ENCODE measurements at places on chromosomes 12 and 14. TPM values are rescaled to one million over a fixed set of nuclear protein-coding genes. Genes with fewer than 3 reads are reported as not detected.

DNA sequence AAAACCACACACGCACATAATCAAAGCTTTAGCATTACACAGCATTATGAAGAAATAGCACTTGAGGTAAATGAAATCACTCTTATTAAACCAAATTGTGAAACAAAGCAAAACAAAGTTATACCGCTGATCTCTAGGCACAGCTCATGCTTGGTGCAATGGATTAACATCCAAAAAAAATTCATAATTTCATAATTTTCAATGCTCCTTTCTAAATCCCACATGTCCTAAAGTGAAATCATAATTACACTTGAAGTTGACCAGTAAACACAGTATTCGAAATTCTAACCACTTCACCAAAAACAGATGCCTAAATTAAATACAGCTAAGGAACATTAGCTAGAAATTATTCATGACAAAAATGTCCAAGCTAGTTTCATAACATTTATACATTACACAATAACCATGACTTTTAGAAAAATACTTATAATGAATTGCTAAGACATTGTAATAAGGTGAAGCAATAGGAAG lies 1.5 kb downstream of the MLH3 start:
- DNase-seq = no peak

DNA sequence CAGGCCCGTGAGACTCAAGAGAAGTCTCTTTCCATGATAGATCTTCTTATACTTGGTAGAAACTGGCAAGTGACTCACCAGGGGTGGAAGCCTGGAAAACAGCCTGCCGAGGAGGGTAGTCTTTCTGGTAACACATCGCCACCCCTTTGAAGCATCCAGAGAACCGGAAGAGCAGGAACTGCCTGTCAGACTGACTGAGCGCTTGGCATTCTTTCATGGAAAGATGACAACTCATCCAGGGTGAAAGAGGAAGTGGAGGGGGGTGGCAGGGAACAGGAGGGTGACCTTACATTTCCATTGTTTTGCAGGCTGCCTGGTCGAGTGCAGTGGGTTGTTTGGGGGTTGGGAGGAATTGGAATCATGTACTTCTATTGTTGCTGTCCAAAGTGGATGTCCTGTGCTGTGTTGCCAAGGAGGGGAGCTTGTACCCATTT lies 34.5 kb downstream of the PRKCH start:
- DNase-seq = no peak

The CLEC2A gene
- not detected for total RNA-seq

- DNase-seq = no peak
Observed at GRCh38 chr12:26789731-26790644, 43.0 kb downstream of the ITPR2 start.

GRCh38 chr12:55847603-55848291 lies 5.0 kb upstream of the MMP19 start:
- no peak for DNase-seq

DNA sequence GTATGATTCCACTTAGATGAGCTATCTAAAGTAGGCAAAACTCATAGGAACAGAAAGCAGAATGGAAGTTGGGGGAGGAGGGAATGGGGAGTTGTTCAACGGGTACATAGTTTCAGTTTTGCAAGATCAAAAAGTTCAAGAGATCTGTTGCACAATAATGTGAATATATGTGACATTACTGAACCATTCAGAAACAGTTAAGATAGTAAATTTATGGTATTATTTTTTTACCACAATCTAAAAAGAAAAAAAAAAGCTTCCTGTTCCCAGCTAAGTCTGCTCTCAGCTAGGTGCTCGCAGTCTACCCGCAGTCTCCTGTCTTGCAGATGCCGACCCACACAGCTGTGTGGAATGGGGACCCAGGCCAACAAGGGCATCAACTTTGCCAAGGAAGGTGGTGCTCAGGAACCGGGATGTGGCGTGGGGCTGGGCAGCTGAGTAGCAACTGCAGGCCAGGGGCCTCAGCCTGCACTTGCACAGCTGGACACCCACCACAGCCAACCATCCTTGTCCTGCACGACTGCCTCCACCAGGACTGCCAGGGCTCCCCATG lies 15.3 kb upstream of the ANO6 start:
- no peak for DNase-seq

DNA sequence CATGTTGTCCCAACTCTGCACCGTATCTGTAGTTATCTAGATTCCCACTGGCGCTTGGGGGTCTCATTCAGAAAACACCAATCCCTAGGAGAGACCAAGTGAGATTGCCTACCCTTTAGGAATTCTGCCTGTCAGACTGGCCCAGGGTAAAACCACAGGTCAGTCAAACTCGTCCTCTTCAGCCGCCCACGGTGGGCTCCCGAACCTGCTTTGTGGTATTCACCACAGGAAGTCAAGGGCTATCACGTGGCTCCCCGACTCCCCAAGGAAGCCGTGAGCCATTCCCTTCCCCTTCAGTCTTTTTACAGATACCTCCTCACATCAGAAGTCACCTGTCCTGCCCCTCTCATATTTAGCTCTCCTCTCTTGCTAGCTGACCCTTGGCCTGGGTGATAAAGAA lies 159.9 kb downstream of the EGLN3 start:
- DNase-seq = no peak

The ASB2 gene
- 16.6 TPM for total RNA-seq

- no peak for DNase-seq
Observed at GRCh38 chr12:107845226-107845979, 70.9 kb downstream of the ASCL4 start.

The LRFN5 gene
- total RNA-seq = 7.3 TPM

- DNase-seq = no peak
Observed at GRCh38 chr12:46892887-46893286, 67.1 kb upstream of the SLC38A4 start.

DNA sequence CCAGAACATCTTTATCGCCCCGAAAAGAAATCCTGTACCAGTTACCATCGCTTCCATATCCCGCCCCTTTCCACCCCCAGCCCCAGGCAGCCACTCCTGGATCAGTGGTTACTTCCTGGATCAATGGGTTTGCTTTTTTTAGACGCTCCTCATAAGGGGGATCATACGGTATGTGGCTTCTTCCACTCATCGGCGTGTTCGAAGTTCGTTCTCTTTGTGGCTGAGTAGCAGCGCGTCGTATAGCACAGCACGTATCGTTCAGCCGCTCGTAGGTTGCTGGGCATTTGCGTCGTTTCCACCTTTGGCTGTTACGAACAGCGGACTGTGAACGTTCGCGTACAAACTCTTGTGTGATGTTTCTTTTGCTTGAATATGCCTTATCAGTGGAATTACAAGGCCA lies 1.8 kb downstream of the NOC4L start:
- no peak for DNase-seq

The OR6J1 gene
- total RNA-seq = not detected

The PLEKHH1 gene
- 32.4 TPM for total RNA-seq

The GSG1 gene
- total RNA-seq = not detected

The ANO2 gene
- not detected for total RNA-seq

All from glutamatergic neuron (in vitro differentiated cells).